Fibroblast of mammary gland (primary cell): ENCODE measurements at places on chromosomes 4 and X.
A peak's percentile ranks its signal among the peaks of the same experiment; 100 is the strongest.

GRCh38 chrX:34638116-34638515, 19.0 kb downstream of the TMEM47 start:
- DNase-seq, result peak; percentile 64

GRCh38 chr4:152976212-152976761, 40.2 kb downstream of the FHDC1 start:
- DNase-seq, result no peak

GRCh38 chrX:21989384-21989783, 42.7 kb upstream of the PHEX start:
- DNase-seq, result no peak

DNA sequence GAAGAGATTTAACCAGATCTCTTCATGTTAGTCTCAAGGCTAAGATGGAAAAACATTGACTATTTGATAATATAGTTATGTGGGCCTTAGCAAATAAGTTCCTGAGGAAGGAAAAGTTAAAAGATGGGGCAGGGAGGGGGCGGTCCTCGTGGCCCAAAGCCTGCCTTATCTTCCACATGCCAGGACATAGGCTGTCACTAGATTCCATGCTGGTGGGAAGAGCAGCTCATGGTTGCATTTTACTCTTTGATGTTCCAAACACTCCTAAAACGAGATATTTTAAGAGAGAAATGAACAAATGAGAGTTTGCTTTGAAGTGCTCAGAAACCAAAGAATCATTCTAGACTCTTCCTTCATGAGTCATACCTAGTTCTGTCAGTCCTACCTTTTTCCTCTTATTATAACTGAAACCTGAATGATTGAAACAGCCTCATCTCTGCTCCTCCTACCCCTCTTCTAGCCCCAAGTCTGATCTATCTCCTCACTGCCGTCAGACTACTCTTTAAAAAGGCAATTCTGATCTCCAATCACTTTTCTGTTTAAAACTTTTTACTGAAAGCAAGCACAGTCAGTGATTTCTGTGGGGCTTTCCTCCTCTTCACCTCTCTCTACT, 25.1 kb downstream of the RAB9B start:
- no peak for DNase-seq

DNA sequence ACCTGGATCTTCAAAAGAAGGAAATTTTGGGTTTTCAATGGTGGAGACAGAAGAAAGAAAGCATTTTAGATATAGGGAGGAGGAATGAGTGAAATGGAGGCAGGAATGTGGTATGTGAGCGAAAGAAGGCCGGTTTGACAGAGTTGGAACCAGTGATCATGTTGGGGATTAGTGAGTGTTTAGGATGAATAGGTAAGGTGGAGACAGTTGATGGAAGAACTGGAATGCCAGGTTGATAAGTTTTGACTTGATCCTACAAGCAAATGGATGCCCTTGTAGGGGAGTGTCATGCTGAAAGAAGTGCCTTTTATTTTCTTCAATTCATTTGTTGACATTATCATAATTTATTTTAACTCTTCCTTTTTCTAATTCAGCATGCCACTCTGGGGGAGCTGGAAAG, 207.8 kb upstream of the AMOT start:
- no peak for DNase-seq

DNA sequence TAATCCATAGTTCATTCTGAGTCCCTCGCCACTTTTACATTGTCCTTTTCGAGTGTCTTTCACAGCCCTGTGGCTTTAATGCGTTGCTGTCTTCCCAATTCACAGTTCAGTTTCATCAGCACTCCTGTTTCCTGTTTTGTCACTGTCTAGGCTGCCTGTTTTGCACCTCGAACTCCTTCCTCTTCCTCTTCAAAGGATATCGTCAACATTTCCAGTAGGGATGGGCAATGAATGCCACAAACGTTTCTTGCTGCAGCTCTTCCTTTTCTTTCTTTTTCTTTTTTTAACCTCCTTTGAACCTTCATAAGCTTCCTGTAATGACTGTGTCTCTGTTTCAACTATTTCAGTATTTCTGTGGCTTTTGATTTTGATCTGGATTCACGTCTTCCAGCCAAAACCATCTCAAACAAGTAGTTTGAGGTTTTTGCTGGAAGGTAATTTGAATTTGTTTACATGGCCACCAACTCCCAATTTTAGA, 105.4 kb downstream of the ANXA3 start:
- no peak for DNase-seq

DNA sequence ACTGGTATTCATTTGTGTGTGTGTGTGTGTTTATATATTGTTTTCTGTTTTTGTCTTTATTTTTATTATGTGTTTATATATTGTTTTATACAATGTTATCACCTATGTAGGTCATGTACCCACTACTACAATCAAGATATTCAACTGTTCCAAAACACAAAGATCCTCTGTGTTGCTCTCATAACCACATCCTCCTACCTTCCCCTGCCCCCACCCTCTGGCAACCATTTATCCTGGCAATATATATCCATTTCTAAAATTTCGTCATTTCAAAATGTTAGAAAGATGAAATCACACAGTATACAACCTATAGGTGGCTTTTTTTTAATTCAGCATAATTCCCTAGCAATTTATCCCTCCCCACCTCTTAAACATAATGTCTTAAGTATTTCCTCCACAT, 18.8 kb upstream of the RPL34 start:
- DNase-seq, result no peak

- no peak for DNase-seq
Observed at GRCh38 chrX:32599156-32599555, 612.2 kb downstream of the DMD start.

DNA sequence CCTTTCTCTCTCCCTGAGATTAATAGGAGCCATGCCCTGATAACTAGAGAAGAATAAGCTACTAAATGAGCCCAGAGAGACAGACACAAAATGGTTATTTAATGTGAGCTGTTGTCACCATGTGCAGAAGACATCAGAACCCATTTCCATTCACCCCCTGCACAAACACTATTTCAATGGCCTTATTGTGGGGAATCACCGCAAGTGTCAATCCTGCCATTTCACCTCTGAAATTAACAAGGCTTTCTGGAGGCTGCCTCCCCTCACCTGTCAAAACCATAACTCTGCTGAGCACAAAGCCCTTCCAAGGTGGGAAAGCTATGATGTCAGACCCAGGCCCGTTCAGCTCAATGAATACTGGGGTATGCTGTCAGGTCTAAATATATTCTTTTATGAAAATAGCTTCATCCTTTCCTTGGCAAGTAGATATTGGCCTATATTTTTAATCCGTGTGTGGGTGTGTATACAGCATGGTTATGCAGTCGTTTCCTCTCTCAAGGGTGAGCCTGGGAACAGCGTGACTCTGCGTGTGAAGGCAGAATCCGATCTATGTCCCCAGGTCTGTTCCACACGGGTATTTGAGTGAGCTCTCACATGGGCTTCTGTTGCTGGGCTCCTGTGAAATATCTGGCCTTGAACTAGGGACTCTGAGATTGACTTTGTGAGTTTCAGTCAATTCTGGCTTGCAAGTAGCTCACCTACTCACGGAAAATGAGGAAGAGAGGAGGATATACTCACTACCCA, 266.3 kb downstream of the FBXW7 start:
- DNase-seq, result no peak

DNA sequence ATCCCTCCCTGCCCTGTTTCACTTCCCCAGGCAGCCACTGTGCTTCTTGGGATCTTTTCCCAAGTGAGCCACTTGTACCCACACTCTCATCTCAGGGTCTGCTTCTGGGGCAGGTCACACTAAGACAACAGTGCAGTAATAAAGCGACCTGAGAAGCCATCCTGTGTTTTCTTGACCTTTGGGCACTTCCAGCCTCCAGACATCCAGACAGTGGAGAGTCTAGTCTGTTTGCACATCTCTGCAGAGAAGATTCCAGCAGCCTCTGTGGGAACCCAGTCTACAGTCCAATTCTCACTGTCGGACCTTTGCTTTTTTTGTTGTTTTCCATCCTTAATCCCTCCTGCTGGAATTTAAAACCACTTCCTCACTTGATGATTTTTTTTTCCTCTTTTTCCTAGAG, 50.3 kb upstream of the ATP6AP2 start:
- no peak for DNase-seq

DNA sequence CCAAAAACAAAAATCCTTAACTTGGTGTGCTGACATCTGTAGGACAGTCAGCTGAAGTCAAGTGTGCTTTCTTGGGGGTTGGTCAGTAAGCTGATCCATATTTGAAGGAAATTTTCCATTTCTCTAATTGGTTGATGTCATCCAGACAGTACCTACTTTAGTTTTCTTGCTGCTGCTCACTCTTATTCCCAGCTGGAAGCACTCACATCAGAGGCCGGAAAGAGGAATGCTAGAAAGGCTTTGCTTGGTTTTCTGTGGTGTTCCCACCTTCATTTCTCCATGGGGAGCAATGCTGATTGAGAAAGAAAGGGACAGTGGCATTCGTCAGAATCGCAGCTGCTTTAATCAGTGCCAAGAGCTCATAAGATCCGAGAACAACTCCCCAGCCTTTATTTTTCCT, 227.0 kb downstream of the C4orf33 start:
- no peak for DNase-seq

DNA sequence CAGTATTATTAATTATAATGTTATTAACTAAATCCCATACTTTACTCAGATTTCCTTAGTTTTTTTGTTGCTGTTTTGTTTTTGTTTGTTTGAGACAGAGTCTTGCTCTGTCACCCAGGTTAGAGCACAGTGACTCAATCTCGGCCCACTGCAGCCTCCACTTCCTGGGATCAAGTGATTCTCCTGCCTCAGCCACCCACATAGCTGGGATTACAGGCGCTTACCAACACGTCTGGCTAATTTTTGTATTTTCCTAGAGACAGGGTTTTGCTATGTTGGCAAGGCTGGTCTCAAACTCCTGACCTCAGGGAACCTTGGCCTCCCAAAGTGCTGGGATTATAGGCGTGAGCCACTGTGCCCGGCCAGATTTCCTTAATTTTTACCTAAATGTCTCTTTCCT, 72.2 kb downstream of the ANAPC4 start:
- no peak for DNase-seq

GRCh38 chr4:36399762-36400353, 118.4 kb downstream of the DTHD1 start:
- DNase-seq, result peak; percentile 2

- DNase-seq, result no peak
Observed at GRCh38 chrX:51862920-51863319, 30.5 kb upstream of the MAGED1 start.

GRCh38 chrX:41326431-41326830, 7.5 kb upstream of the DDX3X start:
- no peak for DNase-seq

DNA sequence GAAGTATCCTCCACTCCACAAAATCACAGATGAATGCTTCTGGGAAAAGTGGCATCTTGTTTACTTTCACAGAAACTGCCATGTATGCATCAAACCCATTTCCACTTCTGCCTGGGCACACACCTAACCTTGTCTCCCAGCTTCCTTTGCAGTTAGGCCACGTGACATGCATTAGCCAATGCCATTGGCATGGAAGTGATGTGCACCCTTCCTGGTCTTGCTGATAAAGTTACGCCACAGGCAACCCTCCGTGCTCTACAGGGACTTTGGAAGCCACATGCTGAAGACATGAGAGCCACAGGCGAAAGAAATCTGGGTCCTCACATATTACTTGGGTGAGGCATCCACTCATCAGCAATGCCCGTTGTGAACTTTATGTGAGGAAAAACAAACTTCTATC, 123.3 kb downstream of the USP46 start:
- DNase-seq, result no peak

- peak; percentile 5 for DNase-seq
Observed at GRCh38 chr4:70556856-70557255, 35.2 kb upstream of the AMBN start.

GRCh38 chr4:186584912-186585311, 29.5 kb upstream of the MTNR1A start:
- no peak for DNase-seq

DNA sequence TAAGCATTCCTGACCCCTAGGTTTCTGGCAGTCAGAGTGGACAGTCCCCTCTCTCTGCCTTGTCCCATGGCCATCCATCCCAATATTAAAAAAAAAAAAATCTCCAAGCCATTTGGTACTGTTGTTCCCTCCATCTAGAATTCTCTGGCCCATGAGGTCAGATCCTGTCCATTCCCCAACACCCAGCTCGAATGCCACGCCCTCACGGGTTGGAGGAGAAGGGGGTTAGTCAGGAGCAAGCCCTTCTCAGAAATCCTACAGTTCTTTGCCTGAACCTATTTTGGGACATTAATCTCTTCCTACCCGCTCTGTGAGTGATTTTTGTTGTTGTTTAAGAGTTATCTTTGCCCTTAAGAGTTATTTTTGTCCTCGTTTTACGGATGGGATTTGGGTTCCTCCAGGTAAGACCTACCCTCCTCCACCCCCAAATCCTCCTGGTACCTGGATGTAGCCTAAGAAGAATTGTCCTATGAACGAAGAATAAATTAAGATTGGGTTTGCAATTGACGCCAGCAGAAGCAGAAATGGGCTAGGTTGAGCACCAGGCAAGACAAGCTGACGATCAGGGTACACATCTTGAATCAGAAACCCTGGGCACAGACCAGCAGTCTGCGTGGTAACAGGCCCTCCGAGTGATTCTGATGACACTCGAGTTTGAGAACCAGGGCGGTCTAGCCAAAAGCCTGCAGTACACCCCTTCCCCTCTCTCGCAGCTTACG, 977 bp downstream of the RNF175 start:
- DNase-seq, result no peak
